ENCODE measurements at places on chromosomes 7 and 10.

DNA sequence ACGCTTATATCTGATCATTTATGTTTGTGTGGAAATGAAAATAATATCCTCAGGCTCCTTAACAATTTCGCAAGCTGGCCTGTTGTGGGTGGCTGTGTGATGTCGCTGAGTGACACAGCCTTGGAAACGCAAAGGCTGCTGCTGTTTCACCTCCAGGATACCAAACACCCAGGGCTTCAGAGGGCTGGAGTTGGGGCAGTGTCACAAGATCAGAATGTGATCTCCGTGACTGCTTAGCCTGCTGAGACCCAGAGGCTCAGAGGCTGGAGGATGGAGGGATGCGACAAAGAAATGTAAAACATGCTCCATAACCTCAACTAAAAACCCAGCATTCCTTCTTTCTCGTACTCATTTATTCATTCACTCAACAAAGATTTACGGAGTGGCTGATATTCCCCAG, 37.2 kb upstream of the BMPER start:
- no peak for DNase-seq

- peak; percentile 43 for DNase-seq
Measured at GRCh38 chr10:114821915-114822443, 399 bp downstream of the FHIP2A start.

DNA sequence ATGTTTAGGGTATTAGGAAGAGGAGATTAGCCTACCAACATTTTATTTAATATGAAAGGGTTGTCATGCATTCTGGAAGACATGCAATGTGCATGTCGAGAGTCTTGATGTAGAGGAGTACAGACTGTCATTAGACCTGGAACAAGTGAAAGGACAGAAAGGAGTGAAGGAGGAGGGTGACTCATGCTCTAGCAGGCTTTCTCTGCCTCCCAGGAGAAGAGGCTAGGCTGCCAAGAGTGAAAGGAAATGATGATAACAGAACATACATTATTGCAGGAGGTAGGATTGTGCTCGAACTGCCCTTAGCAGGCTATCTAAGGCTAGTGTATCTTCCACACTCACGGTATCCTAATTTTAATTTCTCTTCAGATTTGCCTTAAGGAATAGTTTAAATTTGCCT, 228.8 kb downstream of the EXOC4 start:
- no peak for DNase-seq

GRCh38 chr7:151232091-151232916, at the start of gene CHPF2:
Gene CHPF2 (plus strand): TSS chr7:151232483. CDS start chr7:151234012, 1,529 bp downstream.
- peak; percentile 88 for DNase-seq

GRCh38 chr7:157301610-157302120, 35.1 kb upstream of the DNAJB6 start:
- DNase-seq = no peak

DNA sequence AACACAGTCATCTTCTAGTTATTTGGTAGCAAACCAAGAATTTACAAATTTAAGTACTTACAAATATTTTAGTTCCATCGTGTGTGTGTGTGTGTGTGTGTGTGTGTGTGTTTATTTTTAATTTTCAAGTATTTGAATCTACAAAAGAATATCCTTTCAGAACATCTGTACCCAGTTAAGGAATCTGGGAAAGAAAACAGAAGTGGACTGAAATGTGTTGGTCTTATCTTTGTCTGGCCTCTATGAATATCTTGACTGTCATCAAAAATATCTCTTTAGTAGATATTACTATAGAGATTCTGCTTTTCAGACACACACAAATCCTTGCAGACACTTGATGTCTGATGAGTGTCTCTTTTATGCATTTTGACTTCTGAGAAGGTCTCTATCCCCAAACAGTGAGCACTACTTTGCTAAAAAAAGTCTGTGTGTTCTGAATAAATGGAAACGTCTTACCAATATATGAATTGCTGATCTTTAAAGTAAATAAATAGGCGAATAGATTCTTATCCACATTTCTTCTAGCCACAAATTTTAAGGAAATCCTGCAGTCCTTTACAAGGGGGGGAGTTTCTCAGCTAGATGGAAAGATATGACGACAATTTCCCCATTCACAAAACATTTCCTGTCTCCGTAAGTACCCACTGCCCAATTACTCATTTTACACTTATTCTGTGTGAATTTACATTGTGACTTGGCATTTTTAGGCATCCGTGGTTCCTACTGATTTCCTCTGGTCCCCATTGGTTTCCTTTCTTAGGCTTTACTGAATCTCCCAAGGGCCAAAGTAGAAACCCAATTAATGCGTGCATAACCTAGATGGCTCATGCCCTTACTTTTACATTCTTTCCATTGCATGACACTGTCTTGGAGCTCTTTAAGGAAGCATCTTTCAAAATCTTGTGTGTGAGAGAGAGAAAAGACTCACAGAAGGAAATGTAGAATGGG, 36.0 kb downstream of the NRCAM start:
- no peak for DNase-seq

DNA sequence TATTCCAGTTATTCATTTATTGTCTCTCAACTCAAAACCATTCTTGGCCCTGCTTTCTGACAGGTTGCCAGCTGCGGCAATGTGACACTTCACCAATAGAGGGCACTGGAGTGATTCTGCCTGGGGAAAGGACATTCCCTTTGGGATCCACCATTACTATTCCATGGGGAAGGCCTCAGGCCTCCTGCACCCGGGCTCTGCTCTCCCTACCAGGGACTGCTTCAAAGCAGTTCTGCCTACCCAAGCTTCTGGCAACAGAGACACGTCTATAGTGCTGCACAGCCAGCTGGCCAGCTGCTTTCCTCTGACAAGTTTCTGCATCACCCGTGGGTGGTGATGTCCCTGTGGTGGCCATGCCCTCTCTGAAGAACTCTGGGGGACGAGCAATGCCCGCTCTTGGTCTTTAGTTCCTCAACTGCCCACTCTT, 163.8 kb downstream of the ELMO1 start:
- no peak for DNase-seq

- DNase-seq = no peak
Measured at GRCh38 chr10:9228771-9229170, 1174.3 kb downstream of the GATA3 start.

DNA sequence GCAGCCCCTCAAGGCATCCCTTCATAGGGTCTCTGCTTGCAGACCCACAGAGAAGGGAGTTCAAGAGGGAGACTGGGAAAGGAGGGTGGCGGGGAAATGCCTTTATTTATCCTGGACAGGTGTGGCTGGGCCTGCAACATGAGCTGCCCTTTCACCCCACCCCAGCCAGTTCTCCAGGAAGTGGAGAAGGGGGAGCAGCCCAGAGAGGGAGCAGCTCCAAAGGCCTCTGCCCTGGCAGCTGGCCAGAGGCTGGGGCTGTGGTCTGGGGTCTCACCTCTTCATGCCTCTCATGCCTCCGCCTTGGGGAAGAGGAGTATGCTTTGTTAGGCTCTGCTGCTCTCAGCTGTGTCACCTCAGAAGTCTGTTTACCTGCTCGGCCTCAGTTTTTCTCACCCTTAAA, 3.1 kb downstream of the LDB3 start:
- no peak for DNase-seq

All from activated T-cell treated with anti-CD3 and anti-CD28 coated beads for 48 hours (primary cell).